NCI-H1105 (cell line): ENCODE measurements at places on chromosomes 1 and 21.

DNA sequence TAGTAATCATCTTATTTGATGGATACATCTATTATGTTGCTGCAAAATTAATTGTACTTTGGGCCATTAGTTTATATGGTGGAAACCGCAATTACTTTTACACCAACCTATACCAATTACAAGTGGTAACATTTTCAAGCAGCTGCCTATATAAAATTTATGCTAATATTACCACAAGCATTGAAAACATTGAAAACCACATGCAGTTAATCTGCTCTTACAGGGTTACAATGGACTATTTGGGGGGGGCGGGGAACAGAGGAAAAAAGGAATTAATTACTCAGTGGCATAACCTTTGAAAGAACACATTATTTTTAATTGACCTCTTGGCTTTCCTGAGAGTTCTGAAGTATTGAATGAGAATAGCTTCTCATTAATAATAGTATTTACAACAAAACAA, 1793.2 kb downstream of the NCAM2 start:
- DNase-seq = peak; percentile 96

DNA sequence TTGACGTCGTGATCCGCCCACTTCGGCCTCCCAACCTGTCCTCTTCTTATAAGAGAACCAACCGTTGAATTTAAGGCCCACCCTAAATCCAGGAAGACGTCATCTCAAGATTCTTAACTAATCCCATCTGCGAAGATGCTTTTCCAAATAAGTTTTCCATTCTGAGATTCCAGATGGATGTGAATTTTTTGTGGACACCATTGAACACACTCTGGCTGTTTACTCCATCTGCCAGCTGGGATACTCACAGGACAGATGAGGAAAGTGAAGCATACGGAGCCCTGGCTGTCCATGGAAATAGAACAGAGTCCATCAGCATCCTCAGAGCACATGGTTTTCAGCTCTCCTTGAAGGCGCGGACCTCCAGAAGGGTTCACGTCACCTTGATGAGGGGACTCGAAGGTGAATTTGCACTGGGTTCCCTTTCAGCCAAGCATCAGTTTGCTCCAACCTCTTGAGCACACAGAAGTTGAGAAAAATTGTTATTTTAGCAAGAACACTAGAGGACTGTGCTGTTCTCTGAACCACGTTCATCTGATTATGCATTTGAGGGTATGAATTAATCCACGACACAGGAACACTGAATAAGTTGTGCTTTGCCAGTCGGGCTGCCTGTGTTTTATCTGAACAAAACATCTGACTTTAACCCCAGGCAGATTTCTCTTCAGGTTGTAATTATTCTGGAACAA, 68.6 kb downstream of the KAZN start:
- no peak for DNase-seq

DNA sequence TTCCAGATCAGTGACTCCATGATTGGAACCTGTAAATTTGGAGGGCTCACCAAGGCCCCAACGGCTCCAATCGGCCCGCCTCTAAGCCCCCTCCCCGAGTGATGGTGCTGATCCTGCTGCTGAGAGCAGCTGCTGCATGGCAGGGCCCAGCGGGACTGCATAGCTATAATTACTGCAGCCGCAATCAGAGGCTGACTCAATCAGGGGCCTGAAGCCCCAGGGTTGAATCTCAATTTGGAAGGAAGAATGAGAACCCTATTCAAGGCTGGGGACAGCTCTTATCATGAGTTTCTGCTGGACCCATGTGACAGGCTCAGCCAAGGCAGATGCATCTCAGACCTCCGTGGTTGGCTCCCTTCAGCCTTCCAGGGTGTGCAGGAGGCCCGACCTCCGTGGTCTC, 42.8 kb upstream of the MAGOH start:
- no peak for DNase-seq

DNA sequence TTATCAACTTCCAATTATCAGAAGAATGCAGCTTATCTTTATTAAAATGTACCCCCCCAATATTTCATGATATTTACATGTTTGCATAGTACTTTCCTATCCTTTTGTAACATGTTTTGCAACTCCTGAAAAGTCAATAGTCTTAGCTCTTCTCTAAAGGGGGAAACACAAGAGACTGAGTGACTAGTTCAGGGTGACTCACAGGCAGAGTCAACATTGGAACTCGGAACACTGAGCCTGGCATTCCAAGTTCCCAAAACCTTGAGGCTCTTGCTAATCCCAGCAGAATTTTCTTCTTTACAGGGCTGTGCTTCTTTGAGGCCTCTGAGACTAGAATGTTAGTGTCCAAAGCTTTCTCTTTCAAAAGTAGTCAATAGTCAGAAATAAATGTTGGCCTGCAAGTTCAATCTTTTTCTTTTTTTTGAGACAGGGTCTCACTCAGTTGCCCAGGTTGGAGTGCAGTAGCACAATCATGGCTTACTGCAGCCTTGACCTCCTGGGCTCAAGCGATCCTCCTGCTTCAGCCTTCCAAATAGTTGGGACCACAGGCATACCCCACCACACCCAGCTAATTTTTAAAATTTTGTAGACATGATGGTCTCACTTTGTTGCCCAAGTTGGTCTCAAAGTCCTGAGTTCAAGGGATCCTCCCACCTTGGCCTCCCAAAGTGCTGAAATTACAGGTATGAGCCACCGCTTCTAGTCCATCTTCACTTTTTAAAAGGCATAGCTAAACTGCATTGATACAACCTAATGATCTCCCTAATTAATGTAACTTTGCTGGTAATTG, 37.5 kb downstream of the ZNF281 start:
- DNase-seq = no peak

- no peak for DNase-seq
These were observed 41.9 kb upstream of the SLC19A2 start for GRCh38 chr1:169527451-169528214.

DNA sequence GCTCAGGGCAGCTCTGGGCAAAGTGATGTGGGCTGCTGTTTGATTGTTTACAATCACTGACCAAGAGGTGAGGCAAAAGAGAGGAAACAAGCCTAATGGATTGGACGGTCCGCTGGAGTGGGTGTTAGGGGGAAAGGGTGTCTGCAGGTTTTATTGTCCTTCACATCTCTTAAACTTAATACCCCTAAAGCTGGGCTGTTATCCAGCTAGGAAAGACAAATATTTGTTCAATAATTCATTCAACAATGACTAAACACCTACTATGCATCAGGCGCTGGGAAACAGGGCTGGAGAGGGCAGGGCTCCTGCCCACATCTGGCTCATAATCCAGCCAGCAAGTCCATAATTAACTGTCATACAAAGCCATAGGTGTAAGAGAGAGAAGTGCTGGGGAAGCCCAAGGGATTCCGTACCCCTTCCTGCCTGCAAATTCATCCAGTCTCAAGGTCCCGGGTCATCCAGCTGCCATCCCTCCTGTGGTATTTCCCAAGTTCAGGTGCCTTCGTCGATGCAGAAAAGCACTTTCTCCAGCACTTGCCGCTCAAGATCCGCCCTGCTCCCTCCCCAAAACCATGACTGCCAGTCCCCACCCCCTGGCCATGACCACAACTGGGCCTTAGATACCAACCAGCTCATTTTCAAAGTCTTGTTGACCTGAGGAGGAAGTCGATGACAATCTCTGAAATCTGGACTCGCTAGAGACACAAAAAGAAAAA, 10.7 kb downstream of the TMEM63A start:
- DNase-seq = no peak

GRCh38 chr21:26297851-26298250, 127.3 kb upstream of the APP start:
- DNase-seq = no peak

GRCh38 chr1:29368936-29369932, 132.9 kb downstream of the PTPRU start:
- no peak for DNase-seq

GRCh38 chr1:151875419-151876097, 22.0 kb upstream of the THEM5 start:
- DNase-seq = no peak

- DNase-seq = no peak
These were observed 5.8 kb upstream of the VWA1 start for GRCh38 chr1:1429671-1430073.

- DNase-seq = no peak
These were observed 5.7 kb upstream of the SELENON start for GRCh38 chr1:25794325-25794724.

GRCh38 chr1:223000632-223001031, 142.4 kb downstream of the TLR5 start:
- no peak for DNase-seq

- no peak for DNase-seq
These were observed 81.9 kb upstream of the ARTN start for GRCh38 chr1:43851561-43852338.

- no peak for DNase-seq
These were observed 641.1 kb downstream of the PLA2G4A start for GRCh38 chr1:187469836-187470235.
